CD4-positive, alpha-beta T cell treated with Interleukin-6 for 4 hours (primary cell): ENCODE measurements at places on chromosomes 5 and 9.

- no peak for DNase-seq
Measured at GRCh38 chr9:93893899-93894690, 61.1 kb downstream of the BARX1 start.

DNA sequence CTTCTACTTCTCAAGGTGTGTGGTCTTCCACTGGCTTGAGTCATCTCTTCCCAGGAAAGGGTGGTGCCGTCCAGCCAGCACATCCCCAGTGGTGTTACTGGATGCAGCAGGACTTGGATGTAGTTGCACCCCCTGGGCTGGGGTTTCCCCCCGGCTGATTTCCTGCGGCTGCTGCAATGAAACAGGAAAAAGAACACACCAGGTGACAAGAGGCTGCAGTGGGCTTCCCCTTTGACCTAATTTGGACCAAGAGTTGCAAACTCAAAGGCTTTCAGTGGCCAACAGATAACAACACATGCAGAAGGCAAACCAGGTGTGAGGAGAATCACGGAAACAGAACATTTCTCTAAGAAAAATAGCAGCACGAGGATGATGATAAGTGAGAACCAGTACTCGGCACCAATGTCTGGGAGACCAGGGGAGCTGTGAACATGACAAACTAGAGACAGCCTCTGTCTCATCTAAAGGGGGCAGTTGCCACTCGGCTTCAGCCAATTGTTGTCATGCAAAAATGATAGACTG is 83.7 kb downstream of the PDE6A start:
- DNase-seq, result no peak

GRCh38 chr9:27278374-27278773 is 18.6 kb downstream of the EQTN start:
- no peak for DNase-seq

- no peak for DNase-seq
Measured at GRCh38 chr5:34496701-34497469, 159.2 kb upstream of the RAI14 start.

GRCh38 chr9:35397216-35397698 is 92.7 kb upstream of the RUSC2 start:
- DNase-seq, result no peak

DNA sequence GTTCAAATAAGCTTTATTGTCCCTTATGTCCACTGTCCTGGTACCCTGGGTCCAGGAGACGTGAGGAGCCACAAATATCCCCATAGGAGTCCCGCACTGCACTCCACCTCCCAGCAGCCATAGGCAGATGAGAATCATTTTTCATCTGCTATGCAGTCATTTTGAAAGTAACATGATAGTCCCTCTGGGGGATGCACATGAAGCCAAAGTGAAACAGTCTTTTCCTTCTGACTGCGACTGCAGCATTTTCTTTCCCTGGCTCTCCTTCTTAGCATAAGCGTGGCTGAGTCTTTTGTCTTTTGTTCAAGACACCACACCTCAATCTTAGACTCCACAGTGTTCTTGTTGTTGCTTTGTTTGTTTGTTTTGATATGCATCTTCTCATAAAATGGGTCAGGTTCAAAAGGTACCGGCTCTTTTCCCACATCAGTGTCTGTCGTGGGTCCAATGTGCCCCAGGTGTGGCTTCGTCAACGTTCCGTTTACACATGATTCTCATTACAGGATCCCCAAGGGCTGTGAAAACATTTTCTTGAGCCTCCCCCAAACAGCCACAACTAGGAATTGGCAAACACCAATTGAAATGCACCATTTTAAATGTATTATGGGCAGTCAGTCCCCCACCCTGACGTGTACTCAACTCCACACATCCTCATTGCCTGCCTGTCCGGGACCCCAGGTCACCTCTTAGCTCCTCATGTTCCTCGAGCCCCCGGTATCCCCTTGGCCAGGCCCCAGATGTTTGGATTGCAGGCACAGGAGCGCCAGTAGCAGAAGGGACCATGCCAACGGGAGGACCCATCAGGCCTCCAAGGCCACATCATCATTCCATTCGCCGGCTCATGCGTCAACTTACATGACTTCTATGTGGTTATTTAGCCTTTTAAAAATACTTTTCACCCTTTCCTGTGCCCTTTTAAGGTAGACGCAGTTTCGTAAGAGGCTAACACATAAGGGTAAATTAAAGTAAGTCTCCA is 237.8 kb upstream of the DAPK1 start:
- no peak for DNase-seq

DNA sequence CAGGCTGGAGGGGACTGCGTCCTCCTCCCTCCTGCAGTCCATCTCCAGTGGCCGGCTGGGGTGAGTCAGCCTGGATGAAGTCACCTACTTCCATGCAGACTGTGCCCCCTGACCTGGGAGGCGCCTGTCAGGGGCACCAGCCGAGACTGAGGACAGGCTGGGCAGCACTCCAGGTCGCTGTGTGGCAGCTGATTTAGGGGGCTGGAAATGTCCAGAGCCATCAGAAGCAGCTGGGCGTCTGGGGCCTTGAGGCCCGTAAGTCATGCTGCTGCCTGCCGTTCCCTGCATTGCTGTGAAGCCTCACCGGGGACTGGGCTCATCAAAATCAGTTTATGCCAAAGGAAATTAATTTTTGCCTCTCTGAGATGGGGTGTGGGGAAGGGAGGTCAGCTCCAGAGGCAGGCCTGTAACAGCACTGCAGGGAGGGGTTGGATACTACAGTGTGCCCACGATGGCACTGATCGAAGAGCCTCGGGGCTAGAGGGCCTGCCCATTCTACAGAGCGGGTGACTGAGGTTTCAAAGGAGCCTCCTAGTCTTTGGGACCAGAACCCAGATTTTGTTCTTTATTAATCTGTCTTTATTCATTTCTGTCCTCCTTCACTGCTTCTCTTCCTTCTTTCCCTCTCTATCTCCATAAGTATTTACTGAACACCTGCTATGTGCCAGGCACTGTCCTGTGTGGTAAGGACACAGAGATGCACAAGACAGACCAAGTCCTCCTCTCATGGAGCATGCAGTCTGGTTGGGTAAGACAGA is 70.4 kb upstream of the PSD2 start:
- no peak for DNase-seq

DNA sequence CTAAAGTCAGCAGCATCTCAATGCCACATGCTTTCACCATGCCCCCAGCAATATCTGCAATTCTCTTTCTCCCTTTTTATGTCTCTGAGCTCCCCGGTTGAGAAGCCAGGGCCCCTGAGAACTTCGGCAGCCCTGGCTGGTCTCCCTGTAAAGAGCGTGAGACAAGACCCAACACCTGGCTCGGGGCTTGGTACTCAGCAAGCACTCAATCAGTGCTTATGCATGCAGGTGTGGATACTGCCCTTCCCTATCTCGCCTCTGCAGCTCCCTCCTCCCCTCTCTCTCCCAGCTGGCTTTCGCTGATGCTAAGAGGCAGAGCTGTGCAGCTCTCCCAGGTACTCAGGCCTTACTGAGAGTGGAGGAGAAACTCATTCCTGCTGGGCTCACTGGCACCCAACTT is 41.7 kb upstream of the AKNA start:
- no peak for DNase-seq

GRCh38 chr5:180469586-180469865 is 24.7 kb upstream of the CNOT6 start:
- no peak for DNase-seq

GRCh38 chr9:13070612-13071595 is 208.6 kb downstream of the MPDZ start:
- DNase-seq, result no peak

DNA sequence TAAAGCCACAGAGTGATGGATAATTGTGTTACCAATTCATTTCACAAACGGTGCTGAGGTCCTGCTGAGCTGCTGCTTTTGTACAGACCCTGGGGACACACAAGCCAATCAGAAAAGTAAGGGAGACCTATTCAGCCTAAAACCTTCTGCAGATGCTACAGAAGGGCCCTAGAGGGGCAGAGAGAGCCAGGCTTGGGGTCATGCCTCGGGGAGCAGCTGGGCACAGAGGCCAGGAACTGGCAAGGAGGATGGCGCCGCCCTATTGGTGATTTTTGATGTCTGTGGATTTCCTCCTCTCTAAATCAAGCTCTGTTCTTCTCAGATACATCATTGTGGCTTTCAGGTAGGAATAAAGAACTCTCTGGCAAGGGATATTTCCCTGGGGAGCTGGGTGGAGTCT is 181.9 kb downstream of the ZNF462 start:
- DNase-seq, result no peak

GRCh38 chr9:135222881-135223760 is 135.7 kb downstream of the OLFM1 start:
- no peak for DNase-seq

GRCh38 chr9:4594994-4595393 is 67.1 kb upstream of the PLPP6 start:
- DNase-seq, result no peak

DNA sequence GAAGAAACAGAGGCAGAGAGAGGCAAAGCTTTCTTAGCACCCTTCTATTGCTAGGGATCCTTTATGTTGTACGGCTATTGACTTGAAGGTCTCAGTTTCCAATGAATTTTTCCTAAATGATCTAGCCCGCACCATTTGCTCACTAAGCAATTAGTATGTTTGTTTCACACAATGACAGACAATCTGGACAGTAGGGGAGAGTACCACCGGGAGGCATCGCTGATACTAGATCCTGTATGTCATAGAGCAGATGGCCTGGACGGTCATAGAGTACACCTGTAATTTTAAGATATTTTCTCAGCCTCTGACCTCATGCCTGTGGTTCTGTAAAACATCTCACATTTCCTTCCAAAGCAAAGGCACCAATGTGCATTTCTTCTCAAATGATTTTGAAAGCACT is 194.3 kb downstream of the TLE4 start:
- no peak for DNase-seq

- no peak for DNase-seq
Measured at GRCh38 chr5:7245121-7245651, 150.8 kb upstream of the ADCY2 start.

DNA sequence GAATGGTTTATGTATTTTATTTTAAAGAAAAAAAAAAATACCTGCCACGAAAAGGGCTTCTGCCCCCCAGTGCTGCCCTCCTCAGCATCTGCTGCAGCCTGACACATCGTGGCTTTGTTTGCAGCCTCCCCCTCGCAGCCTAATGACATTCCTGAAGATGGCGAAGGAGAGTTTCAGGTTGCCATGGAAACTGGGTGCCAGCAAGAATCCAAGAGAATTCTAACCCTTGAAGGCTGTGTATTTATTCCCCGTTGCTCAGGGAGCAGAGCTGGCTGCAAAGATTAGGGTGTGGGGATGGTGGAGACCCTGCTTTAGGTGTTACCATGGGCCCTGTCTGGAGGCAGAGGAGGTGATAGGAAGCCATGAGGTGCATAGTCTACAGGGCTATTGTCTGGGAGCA is 126.6 kb downstream of the NSG2 start:
- no peak for DNase-seq

- DNase-seq, result no peak
Measured at GRCh38 chr9:93830606-93831005, 124.5 kb downstream of the BARX1 start.

GRCh38 chr5:95808686-95809413 is 13.7 kb downstream of the GLRX start:
- peak; percentile 82 for DNase-seq

DNA sequence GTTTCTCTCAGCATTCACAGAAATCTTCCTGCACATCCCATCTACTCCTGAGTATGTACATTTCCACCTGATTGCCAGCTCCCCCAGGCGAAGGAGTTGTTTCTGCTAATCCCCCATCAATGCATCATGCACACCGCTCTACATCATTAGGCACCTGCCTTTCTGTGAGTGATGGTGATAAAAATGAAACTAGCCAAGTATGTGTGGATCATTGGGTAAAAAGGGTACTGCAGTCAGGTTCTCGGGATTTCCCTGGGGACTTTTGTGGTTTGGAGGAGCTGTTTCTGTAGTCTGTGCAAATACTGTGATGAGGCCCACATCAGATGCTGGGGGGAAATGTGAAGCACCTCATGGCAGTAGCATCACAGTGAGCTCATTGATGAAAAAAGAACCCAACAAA is 30.4 kb downstream of the CAMK4 start:
- peak; percentile 46 for DNase-seq

DNA sequence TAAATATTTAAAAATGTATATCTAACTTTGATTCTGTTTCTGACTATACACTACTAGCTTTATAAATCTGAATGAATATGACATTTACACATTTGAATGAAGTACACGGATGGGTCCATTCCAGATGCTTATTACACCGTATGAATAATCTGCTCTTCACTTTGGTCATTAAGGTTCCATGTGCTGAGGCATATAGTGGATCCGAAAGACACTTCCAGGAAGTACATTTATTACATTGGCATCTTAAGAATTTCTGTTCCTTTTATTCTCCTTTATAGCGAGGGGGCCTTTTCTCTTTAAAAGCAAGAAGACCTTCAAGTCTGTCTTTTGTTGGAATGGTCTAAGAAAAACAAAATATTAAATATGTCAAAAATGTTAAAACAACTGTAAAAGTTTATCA is 147.6 kb downstream of the AUH start:
- DNase-seq, result no peak

GRCh38 chr9:85949586-85950335 is 8.8 kb downstream of the NAA35 start:
- no peak for DNase-seq

DNA sequence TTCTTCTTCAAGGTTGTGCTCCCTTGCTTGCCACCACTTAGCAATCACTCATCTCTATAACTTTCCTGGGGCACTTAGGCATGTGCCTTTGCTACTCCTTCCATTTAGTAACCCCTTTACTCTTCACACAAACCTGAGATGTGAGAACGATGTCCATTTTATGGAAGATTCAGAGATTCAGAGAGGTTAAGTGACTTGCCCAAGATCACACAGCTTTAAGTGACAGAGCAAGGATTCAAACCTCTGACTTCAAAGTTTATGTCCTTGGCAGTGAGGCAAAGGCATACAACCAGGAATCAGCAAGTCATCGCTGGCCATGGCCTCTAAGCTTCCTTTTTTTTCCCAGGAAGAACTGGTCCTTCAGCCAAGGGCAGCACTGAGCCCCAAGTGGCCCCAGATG is 56.0 kb upstream of the GALNT10 start:
- DNase-seq, result no peak
